ENCODE measurements at places on chromosomes 5 and 9.

DNA sequence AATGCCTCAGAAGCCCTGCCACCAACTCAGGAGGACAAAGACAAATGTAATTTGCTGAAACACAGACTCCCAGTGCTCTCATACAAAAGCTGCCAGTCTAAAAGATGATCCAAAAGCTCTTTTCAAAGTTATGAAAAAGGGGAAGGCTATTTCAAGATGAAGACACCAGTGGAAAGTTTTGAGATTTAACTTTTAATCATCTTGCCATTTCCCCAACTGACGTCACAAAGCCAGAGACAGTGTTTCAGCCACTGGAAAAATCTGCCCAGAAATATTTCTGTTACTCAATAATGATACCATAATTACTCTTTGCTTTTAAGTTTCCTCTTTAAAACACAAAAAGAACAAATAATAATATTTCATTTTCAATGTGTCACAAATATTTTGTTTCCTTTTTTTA is 20.9 kb downstream of the ENG start:
- no peak for DNase-seq

DNA sequence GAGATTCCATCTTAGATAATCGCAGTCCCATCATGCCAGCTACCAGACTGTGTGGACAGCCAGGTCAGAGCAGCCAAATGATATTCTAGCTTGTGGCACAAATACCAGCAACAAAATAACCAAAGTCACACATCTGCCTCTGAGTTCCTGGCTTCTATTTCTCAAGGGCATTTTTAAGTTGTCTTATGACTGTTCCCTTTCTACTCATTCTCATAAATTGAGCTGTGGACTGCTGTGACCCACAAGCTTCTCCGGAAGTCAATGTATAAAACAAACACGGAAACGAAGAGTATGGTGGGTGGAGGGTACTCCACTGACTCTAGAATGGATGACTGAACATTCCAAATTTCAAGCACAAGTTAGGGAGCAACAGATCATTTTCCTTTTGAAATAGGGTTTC is 43.9 kb downstream of the PDCD1LG2 start:
- no peak for DNase-seq

GRCh38 chr5:137563646-137564397 is 64.7 kb upstream of the SPOCK1 start:
- no peak for DNase-seq

GRCh38 chr9:74887041-74887980 is at the start of gene TRPM6:
Gene TRPM6 (minus strand): TSS chr9:74887921. CDS start chr9:74887856, 65 bp downstream.
- DNase-seq: peak; percentile 7

DNA sequence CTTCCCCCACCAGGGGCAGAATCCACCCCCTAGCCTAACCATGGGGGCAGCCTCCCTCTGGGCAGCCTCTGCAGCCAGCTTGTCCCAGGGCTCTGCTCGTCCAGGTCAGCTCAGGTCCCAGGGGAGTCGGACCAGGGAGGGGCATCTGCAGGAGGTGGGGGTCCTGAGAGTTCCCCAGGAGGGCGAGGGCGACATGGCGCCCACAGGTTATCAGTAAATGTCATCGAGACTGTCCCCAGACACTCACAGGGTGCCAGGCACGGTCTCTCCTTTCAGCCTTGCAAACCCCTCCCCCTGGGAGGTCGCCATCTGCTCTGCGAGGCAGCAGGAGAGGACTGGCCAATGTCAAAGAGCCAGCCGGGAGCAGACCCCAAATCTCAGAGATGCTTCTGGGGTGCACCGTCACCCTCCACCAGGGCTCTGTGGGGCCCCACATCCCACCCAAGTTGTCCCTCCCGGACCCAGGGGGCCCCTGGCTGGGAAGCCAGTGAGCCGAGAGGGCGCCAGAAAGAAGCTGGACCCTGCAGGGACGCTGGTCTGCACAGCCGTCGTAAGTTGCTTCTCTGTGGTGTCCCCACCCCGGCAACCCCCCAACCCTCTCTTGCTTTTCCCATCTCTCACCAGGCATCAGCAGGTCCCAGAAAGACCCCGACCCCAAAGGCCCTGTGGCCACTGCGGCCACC is 69.3 kb downstream of the NTNG2 start:
- DNase-seq: no peak

DNA sequence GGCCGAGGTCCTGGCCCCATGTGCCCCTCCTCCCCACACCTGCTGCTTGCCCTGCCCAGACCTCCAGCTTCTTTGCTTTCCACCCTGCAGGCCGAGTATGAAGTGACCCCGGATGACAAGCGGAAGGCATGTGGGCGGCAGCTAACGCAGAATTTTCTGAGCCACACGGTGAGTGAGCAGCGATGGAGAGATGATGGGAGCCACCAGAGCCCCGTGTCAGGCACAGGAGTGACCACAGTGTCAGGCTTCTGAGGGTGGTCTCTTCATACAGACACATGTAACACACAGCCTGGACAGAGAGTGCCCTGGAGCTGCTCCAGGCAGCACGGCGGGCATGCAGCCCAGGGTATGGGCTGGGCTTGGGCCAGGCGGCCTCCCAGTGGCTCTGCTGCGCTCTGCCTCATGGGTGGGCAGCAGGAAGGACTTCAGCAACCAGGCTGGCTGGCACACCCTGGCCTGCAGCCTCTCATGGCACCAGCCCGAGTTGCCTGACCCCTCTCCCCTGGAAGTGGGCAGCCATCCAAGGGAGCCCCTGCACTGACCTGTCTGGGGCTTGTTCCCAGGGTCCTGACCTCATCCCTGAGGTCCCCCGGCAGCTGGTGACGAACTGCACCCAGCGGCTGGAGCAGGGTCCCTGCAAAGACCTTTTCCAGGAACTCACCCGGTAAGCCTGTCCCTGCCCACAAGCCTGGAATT is 5.8 kb downstream of the GRK6 start:
- DNase-seq: no peak

DNA sequence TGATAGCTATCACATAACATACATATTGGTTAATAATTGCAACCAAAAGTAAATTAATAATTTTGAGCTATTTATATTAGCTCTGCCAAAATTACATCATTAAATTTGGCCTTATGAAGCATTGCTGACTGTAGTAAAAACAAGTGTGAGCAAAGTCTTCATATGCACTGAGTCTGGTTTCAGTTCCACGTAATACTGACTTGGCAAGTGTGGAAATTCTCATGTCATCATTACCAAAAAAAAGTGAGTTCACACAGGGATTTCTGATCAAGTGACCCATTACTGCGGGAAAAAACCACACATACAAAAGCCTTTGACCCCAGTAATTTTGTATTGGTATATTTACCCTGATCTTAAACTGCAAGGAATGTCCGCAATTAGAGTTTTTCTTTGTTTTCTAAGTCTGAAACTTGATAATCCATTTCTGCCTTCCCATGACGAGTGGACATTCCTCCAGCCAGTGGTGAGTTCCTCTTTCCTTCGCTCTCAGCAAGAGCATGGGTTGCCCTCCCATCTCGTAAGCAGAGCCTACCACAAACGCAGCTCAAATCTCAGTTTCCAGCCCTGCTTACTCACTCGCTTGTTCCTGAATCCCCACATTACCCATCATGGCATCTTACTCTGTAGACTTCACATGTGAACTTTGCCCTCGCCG is 220.2 kb upstream of the DMRT1 start:
- no peak for DNase-seq

- no peak for DNase-seq
These were observed 193.8 kb downstream of the SMARCA2 start for GRCh38 chr9:2208991-2209390.

- DNase-seq: no peak
These were observed 9.4 kb upstream of the BTF3 start for GRCh38 chr5:73488806-73489205.

GRCh38 chr5:141150993-141151325 is 1.1 kb downstream of the PCDHB6 start:
- no peak for DNase-seq

DNA sequence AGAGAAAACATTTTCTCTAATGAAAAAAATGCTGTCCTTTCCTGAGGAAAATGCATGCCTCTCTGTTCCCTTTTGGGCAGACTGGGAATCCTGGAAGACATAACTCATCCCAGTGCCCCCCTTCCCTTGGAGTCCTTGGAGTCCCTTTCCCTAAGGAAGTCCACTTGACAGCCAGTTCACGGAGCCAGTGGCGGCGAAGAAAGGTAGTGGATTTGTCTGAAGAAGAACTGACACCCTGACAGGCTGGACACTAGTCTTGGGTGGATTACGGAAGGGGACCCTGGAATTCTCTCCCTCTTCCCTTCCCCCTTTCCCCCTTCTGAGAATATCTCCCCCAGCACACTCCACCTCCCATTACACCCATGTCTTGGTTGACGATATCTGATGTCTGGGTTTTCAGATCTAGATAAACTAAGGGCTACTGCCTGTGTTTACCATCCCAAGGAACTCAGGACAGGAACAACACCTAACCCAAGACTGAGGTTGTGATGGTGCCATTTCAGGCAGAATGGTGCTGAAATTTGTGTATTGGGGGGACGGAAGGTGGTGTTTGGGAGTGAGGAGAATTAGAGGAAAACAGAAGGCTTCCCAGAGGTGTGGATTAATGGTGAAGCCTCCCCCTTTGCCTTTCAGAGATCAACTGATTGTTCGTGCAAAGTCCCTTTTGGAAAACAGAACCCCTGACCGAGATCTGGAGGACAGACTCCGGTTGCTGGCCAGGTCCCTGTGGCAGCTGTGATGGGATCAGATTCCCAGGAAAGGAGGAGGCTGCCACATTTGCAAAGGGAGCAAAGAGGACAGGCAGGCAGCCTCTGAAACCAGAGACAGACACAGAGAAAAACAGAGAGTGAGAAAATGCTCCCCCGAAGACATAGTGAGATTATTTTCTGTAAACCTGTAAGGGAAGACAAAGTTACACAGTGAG is 704 bp downstream of the SPARC start:
- DNase-seq: no peak

GRCh38 chr9:2810420-2811075 is 33.3 kb downstream of the PUM3 start:
- DNase-seq: no peak

- DNase-seq: no peak
These were observed 26.7 kb downstream of the ERGIC1 start for GRCh38 chr5:172860520-172861443.

GRCh38 chr5:151202381-151203139 is 21.3 kb downstream of the CCDC69 start:
- no peak for DNase-seq

GRCh38 chr5:144307736-144308135 is 137.1 kb downstream of the KCTD16 start:
- DNase-seq: no peak

DNA sequence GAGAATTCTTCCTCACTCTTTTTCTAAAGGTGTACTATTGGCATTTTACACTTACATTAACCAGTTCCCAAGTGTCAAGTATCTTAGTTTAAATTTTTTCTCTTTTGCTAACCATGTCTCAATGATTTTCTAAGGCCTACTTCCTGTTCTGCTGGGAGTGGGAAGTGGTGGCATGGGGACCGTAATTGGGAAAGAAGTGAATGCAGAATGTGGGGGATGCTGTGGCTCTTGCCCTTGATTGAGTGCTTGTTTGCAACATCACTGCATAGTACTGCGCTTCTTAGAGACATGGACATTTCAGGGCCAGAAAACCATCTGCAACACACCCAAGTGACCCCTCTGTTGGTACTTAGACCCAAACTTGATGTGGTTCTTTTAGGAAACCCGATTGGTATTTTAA is 32.8 kb downstream of the MRRF start:
- no peak for DNase-seq

DNA sequence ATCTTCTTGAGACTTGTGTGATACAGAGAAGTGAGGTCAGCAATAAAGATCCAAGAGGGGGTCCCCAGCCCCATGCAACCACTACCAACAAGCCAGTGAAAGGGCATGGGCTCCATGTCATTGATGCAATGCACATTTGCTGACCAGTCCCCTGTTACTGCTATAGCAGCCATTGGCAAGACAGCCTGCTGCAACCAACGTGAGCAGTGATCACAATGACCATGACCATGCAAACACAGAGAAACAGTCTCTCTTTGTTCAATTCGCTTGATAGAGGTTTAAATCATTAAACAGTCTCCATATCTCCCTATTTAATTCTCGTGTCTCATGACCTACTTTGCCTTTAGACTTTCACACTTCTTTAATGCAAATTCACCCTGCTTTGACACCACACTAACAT is 30.0 kb upstream of the FOXB2 start:
- no peak for DNase-seq

DNA sequence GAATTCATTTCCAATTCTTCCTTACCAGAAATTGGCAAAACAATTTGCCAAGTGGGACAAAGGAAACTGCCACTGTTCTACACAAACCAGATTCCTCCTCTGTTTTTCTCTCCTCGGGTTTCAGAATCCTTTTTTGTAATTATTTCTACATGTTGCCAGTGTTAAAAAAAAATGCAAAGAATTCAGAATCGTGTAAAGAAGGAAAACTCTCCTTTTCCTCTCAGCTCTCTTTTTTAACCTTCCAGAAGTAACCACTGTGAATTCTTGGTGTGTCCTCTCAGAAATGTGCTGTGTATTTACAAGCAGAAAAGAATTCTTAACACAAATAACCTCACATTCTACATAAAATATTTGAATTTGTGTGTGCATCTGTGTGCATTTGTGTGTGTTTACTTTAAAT is 224.6 kb downstream of the DRD1 start:
- DNase-seq: no peak

- DNase-seq: no peak
These were observed 13.5 kb downstream of the NR6A1 start for GRCh38 chr9:124757616-124758015.

DNA sequence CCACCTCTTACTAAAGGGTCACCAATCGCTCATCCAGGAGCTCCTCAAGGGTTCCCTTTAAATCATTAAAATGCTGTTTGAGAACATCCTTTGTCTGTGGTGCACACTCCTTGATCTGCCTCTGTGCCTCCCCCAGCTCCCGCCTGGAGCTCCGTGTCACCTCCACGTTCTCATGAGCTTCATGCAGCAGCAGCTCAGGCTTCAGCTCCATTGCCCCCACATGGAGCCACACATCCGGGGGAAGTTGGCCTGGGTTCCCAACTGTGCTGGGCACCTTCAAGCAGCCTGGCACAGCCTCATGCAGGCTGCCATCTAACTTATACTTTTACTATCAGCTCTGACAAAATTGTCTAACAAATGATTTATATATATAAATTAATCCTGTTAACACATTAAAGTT is 585.8 kb upstream of the FAM174A start:
- DNase-seq: no peak

- no peak for DNase-seq
These were observed 78.4 kb downstream of the SLC38A9 start for GRCh38 chr5:55633574-55634208.

GRCh38 chr9:63817622-63818518 is 1467.1 kb downstream of the FOXD4L5 start:
- peak; percentile 20 for DNase-seq

Measured in stimulated activated CD8-positive, alpha-beta memory T cell treated with anti-CD3 and anti-CD28 coated beads, Interleukin-7, amount 100 ng/mL, for 4 hours (primary cell).